ENCODE measurements at places on chromosomes 5 and 9.
A peak's percentile ranks its signal among the peaks of the same experiment; 100 is the strongest.

- no peak for DNase-seq
These were observed 5.7 kb downstream of the PAM start for GRCh38 chr5:102760815-102761214.

GRCh38 chr9:90322296-90322695, 320.3 kb downstream of the DIRAS2 start:
- DNase-seq, result no peak

DNA sequence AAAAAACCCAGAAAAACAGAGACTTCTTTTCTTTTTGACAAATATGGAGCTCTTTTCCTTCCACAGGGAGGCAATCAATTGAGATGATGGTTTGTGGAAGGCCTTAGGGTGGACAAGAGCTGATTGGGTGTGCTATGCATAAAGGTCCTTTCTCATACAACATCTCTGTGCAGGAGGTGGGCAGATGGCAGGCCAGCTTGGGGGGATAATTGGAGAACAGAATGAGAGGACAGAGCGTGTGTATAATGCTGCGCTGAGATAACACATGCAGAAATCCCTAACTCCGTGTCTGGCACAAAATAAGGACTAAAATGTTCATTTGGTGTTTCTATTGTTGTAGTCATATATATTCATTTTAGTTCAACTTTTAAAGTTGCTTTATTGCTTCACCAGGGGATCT, 159.0 kb upstream of the MEF2C start:
- no peak for DNase-seq

GRCh38 chr9:37083654-37084053, 36.7 kb upstream of the ZCCHC7 start:
- no peak for DNase-seq

DNA sequence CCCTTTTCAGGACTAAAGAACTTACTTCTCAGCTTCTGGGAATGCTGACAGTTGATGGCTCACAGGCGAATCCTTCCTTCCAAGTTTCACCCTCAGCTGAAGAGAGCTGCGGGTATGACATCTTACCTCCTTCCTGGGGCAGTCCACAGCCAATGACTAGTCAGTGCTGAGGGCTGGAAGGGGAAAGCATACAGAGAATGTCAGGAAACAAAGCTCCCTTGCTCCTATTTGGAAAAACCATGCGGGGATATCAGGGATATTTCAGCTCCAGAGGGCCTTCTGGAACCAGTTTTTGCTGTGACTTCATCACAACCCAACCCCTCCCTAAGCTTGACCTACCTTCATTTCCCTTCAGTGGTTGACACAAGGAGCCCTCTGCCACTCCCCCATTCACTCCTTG, 15.7 kb downstream of the FTMT start:
- DNase-seq, result no peak

DNA sequence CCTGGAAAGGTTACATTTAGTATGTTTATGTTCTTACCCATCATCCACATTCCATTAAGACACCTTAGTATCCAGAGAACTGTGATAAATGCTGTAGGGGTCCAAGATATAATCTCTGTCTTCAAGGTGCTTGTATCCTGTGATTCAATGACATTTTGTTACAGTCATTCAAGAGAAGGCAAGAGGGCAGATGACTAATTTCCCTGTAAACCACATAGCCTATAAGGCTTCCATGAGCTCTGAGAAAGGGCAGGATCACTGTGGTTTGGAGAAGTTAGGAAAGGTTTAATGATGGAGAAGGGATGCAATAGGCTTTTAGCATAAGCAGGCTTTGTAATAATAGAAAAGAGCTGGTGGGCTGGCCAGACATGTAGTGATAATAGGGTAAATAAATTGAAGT, 40.0 kb downstream of the PAPPA start:
- DNase-seq, result no peak

GRCh38 chr5:181052672-181053487, 12.8 kb downstream of the BTNL9 start:
- DNase-seq, result no peak

DNA sequence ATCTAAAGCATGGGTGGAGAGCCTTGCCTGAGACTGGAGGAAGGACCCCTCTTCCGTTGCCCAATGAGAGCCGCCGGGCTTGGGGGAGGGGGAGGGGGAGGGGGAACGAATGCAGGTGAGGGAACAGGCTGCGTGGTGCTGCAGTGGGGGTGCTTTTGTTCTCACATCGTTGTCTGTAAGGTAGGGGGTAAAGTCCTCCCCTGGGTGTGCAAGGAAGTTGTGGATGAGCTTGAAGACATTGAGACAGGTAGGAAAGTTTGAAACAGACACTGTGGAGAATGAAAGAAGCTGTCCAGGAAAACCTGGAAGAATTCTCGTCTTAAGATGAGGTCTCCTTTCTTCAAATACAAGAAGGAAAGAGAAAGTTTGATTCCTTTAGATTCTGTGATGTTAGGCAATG, 94.1 kb upstream of the LIFR start:
- DNase-seq, result no peak

- peak; percentile 50 for DNase-seq
These were observed 9.6 kb downstream of the STK10 start for GRCh38 chr5:172178301-172178987.

DNA sequence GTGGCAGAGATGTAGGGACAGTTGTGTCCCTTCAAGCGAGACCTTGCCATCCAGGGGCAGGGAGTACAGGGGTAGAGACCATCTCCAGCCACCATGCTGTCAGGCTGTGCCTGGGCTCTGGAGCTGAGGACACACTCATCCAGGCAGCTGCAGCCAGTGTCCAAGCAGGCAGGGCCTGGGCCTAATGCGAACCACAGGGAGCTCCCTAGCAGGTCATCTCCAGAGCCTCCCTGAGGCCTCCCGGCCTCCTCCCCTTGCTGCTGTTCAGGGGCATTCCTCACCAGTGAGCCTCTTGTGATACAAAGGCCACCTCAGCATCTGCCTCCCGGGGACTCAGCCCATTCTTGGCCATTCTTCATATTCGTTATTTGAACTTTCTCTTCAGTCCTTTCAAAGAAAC, 35.0 kb downstream of the TPPP start:
- no peak for DNase-seq

- DNase-seq, result no peak
These were observed 789.3 kb downstream of the SEMA5A start for GRCh38 chr5:8756498-8757084.

DNA sequence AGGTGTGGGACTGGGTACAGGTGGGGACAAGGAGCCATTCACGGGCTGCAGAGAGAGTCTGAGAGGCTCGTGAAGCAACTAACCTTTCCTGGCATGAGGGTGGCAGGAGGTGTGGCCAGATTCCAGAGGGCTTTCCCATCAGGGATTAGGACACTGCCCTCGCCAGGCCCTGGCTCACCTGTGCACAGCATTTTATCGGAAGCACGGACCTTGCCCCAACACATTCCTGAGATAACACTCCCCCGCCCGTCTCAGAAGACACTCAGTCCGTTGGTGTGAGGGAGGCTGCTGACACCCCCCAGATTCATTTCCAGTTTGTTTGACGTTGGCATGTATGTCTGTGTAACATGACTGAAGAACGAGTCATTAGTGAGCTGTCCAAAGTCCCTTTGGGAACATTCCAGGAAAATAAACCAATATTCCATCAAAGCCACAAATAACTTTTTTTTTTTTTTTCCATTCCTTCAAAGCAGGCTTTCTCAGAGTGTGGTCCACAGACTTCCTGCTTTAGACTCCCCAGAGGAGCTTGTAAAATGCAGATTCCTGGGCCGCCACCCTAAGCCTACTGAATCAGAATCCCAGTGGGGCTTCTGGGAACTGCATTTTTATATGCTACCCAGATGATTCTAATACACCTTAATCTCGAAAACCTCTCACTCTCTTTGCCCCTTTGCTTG, 23.4 kb downstream of the WWC1 start:
- no peak for DNase-seq
